ENCODE measurements at places on chromosomes 4 and X. TPM values are rescaled to one million over a fixed set of nuclear protein-coding genes. Genes with fewer than 3 reads are reported as not detected.

Gene RBM47
- 8.5 TPM for total RNA-seq

Gene SSX1
- total RNA-seq = 2.0 TPM

Gene TIMP1
- total RNA-seq = 737 TPM

Gene SERTM2
- not detected for total RNA-seq

Gene FGFBP2
- total RNA-seq = 0.20 TPM

Gene BTK
- not detected for total RNA-seq

Gene CEP135
- 8.3 TPM for total RNA-seq

Gene TMPRSS11D
- not detected for total RNA-seq

Gene PUDP
- 7.3 TPM for total RNA-seq

Gene MTTP
- total RNA-seq = 0.39 TPM

Gene GYPB
- total RNA-seq = not detected

Gene ERAS
- not detected for total RNA-seq

Gene P2RY10
- not detected for total RNA-seq

Gene GLUD2
- total RNA-seq = 2.1 TPM

Gene DGKK
- total RNA-seq = not detected

Gene MED14
- total RNA-seq = 22.2 TPM

Gene BST1
- 21.2 TPM for total RNA-seq

Gene ABCG2
- total RNA-seq = 2.3 TPM

Gene YY2
- total RNA-seq = 1.4 TPM

Gene IGFBP7
- total RNA-seq = 436 TPM

Gene SOWAHD
- not detected for total RNA-seq

Gene ERCC6L
- total RNA-seq = 27.4 TPM

Gene ITIH6
- 1.2 TPM for total RNA-seq

Gene PRDM8
- total RNA-seq = 11.7 TPM

Gene INTS12
- total RNA-seq = 22.2 TPM

Gene LSM6
- 51.4 TPM for total RNA-seq

Gene YIPF6
- total RNA-seq = 30.6 TPM

Gene CXCL6
- not detected for total RNA-seq

Gene NMU
- 7.3 TPM for total RNA-seq

Gene TBC1D9
- 7.2 TPM for total RNA-seq

Gene LNX1
- total RNA-seq = 5.0 TPM

Gene TRO
- 9.9 TPM for total RNA-seq

Gene SHISA3
- not detected for total RNA-seq

Gene CAPN6
- total RNA-seq = not detected

Gene TLR6
- total RNA-seq = 4.0 TPM

Gene MAPK10
- total RNA-seq = 14.5 TPM

Gene MAP3K15
- total RNA-seq = not detected

Gene ZNF185
- total RNA-seq = 2.9 TPM

Gene AADAT
- 3.4 TPM for total RNA-seq

Gene CYSLTR1
- total RNA-seq = not detected

Gene C4orf46
- total RNA-seq = 30.9 TPM
